ENCODE measurements at places on chromosomes 7 and 10.

DNA sequence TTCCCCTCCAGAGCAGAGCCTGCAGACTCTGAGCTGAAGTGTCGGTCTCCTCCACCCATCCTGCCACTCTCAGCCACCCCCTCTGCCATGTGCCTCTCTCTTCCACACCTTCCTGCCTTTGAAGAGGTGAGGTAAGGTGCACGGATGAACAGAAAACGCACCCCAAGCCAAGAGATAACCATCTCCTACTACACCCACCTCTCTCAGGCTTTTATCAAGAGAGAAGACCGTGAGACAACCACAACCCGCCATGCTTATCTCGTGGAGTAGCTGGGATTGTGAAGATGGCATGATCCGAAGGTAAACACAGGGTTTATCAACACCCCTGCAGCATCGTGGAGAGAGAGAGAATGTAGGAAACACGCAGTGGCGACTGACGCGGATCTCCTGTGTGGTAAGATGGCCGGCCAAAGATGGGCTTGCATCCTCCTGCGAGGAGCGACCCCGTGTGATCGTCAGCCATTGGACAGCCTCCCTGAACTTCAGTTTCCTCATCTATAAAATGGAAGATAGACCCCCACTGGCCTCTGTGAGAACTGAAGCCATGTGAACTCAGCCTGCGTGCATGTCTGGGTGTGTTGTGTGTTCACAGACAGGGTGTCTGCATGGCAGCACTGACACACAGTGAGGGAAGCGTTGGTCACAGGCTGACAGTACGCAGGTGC lies 219.0 kb downstream of the DIP2C start:
- DNase-seq = no peak

GRCh38 chr10:1402016-1402770 lies 335.1 kb downstream of the ADARB2 start:
- peak; percentile 32 for DNase-seq

DNA sequence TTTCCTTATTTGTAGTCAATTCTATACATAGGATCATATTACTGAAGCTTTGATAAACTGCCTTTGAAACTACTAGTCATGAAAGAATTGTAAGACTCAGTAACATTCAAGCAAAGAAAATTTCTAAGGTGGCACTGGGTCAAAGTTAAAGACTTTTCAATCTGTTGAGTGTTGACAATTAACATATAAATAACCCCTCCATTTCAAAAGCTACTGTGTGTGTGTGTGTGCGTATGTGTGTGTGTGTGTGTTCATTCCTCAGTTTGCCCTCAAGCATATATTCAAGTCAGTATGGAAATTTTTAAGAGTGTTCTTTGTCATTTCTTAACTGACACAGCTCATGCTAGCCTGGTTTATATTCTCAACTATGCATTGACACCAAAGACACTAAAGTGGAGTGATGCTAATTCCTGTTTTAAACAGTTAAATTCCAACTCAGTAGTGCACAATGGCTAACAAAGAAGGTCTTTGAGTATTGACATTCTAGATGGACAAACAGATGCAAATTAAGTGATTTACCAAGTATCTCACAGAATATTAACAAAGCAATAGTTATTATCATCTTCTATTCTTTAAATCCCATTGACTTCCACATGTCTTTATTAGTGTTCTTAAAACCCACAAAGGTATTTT lies 314.8 kb upstream of the GRM3 start:
- no peak for DNase-seq

DNA sequence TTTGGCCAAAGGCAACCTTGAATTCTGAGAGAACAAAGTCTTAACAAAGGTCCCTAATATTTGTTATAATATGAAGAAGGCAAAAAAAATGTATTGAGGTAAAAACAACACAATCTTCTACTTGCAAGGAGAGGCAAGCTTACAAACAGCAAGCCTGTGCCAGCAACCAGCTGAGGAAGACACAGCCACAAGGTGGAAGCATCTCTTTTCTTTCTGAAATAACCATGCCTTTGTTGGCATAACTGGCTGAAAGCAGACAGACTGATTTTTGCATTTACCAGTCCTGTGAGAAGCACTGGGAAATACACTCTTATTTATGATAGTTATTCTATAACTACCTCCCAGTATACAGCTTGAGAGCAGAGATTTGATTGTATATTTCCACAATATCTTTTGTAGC lies 292.0 kb downstream of the PHTF2 start:
- DNase-seq = no peak

GRCh38 chr7:76357475-76358010 lies 1.2 kb downstream of the YWHAG start:
- no peak for DNase-seq

DNA sequence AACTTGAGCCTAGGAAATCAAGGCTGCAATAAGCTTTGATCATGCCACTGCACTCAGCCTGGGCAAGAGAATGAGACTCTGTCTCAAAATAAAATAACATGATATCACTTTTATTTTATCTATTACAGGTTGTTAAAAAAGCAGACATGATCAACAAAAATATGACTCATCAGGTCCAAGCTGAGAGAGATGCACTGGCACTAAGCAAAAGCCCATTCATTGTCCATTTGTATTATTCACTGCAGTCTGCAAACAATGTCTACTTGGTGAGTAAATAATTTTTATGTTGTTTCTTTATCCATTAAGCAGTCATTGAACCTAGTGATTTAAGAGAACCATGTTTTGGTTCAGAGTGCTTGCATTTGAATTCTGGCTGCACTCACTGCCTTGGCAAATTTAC lies 3.3 kb downstream of the MASTL start:
- DNase-seq = no peak

DNA sequence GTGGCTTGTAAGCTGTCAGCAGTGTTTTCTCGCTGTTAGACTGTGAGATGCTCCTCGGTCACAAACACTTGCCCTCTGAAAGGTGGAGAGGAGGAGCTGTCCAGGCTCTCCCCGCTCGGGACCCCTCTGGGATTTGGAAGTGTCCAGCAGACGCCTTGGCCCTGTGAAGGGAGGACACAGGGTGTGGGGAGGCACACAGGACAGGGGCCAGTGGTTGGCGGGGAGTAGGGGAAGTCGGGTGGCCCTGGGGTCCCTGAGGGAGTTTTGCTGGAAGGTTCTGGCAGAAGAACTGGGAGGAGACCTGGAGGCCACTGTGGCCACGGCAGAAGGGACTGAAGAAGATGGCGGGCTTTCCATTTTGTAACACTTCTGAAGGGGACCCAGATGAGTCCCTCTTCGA lies 47.2 kb upstream of the DPYSL4 start:
- no peak for DNase-seq
